HS-27A (cell line): ENCODE measurements at places on chromosomes 11 and 22.

DNA sequence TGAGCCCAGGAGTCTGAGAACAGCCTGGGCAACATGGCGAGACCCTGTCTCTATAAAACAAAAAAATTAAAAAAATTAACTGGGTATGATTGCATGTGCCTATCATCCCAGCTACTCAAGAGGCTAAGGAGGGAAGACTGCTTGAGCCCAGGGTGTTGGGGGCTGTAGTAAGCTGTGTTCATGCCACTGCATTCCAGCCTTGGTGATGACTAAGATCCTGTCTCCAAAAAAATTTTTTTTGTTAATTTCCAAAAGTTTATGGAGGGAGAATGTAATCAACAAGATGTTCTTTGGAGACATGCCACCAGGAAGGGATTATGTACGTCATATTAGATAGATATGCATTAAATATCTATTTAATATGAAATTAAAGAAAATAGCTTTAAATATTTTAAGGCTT lies 267.5 kb downstream of the SBF2 start:
- peak; percentile 57 for DNase-seq

DNA sequence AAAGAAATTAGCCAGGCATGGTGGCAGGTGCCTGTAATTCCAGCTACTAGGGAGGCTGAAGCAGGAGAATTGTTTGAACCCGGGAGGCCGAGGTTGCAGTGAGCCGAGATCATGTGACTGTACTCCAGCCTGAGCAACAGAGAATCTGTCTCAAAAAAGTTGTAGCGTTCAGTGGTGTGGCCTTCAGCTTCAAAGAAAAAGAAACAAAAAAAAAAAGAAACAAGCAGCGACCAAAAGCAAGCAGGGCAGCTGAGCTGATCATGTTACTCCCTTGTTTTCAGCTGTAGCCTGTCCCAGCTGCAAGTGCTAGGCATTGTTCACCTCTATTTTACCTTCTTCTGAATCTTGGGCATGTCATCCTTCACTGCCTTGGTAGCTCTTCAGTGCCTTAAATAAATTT lies 37.0 kb downstream of the SFI1 start:
- no peak for DNase-seq

DNA sequence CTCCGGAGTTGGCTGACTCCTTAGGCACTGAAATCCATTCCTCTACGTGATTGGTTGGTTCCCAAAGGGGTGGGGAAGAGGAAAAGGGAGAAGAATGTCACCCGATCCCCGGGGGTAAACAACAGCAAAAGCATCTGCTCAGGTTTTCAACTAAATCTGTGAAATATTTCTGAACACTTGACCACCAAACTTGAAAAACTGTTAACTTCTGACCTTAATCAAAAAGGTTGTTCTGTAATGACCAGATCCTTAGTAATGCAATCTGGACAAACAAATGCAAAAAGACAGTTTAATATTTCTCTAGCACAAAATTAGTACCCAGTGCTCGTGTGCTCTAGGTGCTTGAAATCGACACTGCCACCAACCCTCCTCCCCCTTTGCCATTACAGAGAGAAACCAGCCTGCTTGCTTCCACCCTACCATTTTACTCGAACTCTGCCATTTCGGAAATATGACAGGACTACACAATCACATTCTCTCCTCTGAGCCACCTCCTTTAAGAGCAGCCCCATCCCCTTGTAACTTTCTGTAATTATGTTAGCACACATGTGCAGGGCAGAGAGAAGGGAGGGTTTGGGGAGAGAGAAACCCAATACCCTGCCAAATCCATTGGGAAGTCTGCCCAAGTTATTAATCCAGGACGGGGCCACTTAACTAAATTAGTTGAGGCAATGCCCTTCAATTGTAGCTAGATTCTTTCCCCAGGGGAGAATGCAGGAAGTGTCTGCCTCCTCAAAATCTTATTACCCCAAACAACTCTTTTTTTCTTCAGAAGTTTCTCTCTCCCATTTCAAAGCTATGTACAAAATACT lies 113.8 kb downstream of the RBFOX2 start:
- peak; percentile 51 for DNase-seq

DNA sequence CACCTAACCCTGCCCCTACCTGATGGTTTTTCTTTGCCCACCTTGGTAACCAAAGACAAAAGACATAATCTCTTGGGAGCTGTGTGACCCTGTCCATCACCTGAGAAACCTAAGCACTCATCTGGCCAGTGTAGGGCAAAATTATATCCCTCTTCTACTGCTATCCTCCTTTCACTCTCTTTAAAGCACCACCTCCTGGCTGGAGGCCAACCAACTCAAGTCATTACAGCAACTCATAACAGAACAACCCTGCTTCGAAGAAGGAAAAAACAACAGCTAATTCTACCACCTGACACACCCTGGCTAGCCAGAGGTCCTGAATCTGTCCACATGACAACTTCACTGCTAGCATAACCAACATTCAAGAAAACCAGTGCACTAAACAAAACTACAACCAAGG lies 45.5 kb downstream of the GAS2 start:
- no peak for DNase-seq
